ENCODE measurements at places on chromosomes 1 and 21. TPM values are rescaled to one million over a fixed set of nuclear protein-coding genes. Genes with fewer than 3 reads are reported as not detected.

The S1PR1 gene
- total RNA-seq: 3.5 TPM

The CLDN17 gene
- total RNA-seq: not detected

The SPRR1B gene
- not detected for total RNA-seq

The NBPF10 gene
- total RNA-seq: 2.0 TPM

The DSCAM gene
- total RNA-seq: not detected

The PRMT2 gene
- total RNA-seq: 87.9 TPM

The VAMP3 gene
- 117 TPM for total RNA-seq

The COL6A1 gene
- total RNA-seq: 5,608 TPM

The DIPK1A gene
- 4.7 TPM for total RNA-seq

The KCNT2 gene
- 8.2 TPM for total RNA-seq

The LINGO4 gene
- total RNA-seq: not detected

The AVPR1B gene
- not detected for total RNA-seq

The SPATA17 gene
- 5.0 TPM for total RNA-seq

The ZNF697 gene
- 8.2 TPM for total RNA-seq

The GSTM5 gene
- 3.7 TPM for total RNA-seq

The SLAMF6 gene
- total RNA-seq: not detected

The FPGT gene
- 12.2 TPM for total RNA-seq

The TXNIP gene
- 594 TPM for total RNA-seq

The BTBD8 gene
- 4.2 TPM for total RNA-seq

The OR2L13 gene
- not detected for total RNA-seq

The SHE gene
- 0.12 TPM for total RNA-seq

The DTL gene
- 6.0 TPM for total RNA-seq

The UBXN10 gene
- total RNA-seq: not detected

The MRPL37 gene
- 97.1 TPM for total RNA-seq

The OR2L3 gene
- not detected for total RNA-seq

The SETSIP gene
- total RNA-seq: not detected

The OR2T2 gene
- not detected for total RNA-seq

The ARF1 gene
- total RNA-seq: 401 TPM

The FMO2 gene
- 3.0 TPM for total RNA-seq

The CTTNBP2NL gene
- total RNA-seq: 11.1 TPM

The KIF17 gene
- total RNA-seq: 0.60 TPM

The FALEC gene
- not detected for total RNA-seq

The SPATA46 gene
- total RNA-seq: not detected

The ASAP3 gene
- 67.4 TPM for total RNA-seq

The SYT14 gene
- 0.35 TPM for total RNA-seq

The FNDC5 gene
- 2.9 TPM for total RNA-seq

The TTLL7 gene
- 2.1 TPM for total RNA-seq

The HSPB7 gene
- 2.0 TPM for total RNA-seq

The RNF220 gene
- 88.0 TPM for total RNA-seq

The PLEKHA6 gene
- total RNA-seq: 2.7 TPM

The AIRE gene
- total RNA-seq: not detected

The METTL13 gene
- total RNA-seq: 20.5 TPM

The SYCP1 gene
- total RNA-seq: not detected

The TCP10L gene
- total RNA-seq: 0.35 TPM

The CRB1 gene
- not detected for total RNA-seq

The UTS2 gene
- total RNA-seq: not detected

The GNAT2 gene
- 0.17 TPM for total RNA-seq

The PLPP3 gene
- total RNA-seq: 179 TPM
